GM13977 (cell line): ENCODE measurements at places on chromosomes 7 and 10.

GRCh38 chr7:68922850-68923249 lies 675.4 kb upstream of the AUTS2 start:
- no peak for DNase-seq

GRCh38 chr10:84176836-84177474 lies 3.4 kb downstream of the GPR15LG start:
- DNase-seq = peak; percentile 12

GRCh38 chr7:38312821-38313220 lies 39.4 kb upstream of the TARP start:
- no peak for DNase-seq

DNA sequence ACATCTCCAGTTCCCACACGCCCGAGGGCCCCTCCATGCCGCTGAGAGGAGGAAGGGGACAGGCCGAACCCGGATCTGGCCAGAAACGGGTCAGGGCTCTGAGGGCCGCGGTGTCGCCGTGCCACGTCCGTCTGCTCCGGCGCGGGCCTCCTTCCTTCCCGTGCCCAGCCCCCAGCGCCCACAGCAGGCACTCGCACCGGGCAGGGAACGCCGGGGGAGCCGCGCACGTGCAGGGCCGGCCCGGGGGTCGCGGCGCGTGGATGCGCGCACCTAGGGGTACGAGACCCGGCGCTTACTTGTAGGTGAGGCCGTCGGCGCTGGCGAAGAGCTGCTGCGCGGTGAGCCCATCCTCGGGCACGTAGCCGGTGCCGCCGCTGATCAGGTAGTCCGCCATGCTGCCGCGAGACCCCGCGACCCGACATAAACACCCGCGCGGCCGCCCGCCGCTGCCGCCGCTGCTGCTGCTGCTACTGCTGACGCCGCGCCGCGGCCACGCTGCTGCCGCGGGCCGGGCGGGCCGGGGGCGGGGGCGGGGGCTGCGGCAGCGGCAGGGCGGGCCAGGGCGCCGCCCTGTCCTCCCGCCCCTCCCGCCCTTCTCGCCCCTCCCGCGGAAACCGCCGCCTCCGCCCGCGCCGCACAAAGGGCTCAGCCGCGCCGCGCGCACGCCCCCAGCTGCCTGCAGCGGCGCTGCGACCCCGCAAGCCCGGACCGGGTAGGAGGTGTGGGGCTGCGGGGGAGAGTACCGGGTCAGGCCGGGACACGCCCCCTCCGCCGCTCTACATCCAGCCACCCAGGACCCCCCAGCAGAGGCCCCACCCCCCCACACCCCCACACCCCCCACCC lies 4.1 kb downstream of the IMPDH1 start:
- peak; percentile 91 for DNase-seq

DNA sequence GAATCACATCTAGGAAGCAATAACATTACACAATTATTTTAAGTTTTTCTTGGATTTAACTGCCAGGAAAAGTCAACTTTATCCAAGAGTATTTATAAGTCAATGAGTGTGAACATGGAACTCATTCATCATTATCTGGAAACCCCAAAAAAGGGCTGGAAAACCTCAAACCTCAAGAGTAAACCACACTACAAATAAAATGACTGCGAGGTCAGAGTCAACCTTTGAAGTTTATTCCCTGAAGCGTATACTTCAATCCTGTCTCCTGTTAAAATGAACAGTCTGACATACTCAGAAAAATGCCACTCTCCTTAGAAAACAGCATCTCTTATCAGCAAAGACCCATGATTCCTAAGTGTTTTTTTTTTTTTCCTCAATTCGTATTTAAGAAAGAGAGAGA lies 86.5 kb downstream of the RELN start:
- no peak for DNase-seq

GRCh38 chr7:33761449-33762080 lies 143.8 kb upstream of the BMPER start:
- DNase-seq = no peak

DNA sequence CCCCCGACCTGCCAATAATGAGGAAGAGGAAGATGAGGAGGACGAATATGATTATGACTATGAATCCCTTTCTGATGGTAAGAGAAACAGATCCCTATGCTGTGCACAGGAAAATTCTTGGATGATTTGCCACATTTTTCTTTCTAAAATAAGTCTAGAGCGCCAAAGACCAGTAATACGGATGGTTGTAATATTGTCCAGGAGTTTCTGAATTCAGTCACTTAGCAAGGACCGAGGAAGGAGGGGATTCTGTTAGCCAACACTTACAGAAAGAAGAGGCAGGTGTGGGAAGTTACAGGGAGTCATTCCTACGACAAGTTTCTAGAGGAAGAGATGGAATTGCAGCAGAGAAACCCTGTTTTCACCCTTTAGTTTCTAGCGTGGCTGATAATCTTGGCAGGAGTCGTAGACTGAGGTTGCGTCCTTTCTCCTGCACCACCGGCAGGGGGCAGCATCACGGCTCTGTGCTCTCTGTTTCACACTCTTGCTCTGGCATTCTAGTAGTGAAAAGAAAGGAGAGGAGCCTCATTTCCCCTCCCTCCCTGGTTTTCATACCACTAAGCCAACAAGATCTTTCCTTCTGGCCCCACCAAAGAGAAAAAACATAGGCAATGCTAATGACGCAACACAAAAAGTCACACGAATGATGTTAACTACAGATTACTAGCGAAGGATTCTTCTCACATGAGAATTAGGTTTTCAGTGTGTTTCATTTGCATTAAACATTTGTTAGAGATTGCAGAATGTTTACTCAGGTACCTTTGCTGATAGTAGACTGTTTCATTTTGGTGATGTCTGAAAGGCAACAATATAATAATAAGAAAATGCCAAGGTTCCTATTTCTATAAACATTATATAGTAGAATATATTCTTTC lies 82.7 kb downstream of the NOC3L start:
- peak; percentile 38 for DNase-seq

DNA sequence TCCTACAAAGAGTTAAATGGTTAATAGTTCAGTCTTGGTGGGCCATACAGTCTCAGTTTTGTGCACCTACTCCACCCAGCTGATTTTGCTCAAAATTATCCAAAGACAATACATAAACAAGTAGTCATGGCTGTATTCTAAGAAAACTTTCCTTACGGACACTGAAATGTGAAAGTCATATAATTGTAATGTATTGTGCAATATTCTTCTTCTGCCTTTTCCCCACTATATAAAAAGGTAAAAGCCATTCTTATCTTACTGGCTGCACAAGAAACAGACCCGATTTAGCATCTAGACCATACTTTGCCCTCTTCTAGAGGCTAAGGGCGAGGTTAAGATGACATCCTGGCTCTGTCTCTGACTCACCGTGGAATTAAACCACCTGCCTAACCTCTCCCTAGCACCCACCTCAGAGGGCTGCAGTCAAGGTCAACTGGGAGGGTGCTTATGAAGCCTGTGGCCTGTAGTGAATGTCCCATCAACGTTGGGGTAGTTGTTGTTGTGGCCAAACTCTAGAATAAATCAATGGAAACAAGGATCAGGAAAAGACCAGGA lies 63.8 kb upstream of the DOCK1 start:
- DNase-seq = no peak

GRCh38 chr7:100826514-100827329 lies 601 bp downstream of the EPHB4 start:
- DNase-seq = peak; percentile 25
